Stimulated activated CD4-positive, alpha-beta T cell treated with anti-CD3 and anti-CD28 coated beads, Interleukin-15, amount 100 ng/mL, for 1 hour (primary cell): ENCODE measurements at places on chromosomes 3 and 15.

- no peak for DNase-seq
Measured at GRCh38 chr15:77019521-77020331, 24.8 kb downstream of the PSTPIP1 start.

GRCh38 chr3:78951342-78951945 lies 816.4 kb downstream of the ROBO1 start:
- DNase-seq = no peak

DNA sequence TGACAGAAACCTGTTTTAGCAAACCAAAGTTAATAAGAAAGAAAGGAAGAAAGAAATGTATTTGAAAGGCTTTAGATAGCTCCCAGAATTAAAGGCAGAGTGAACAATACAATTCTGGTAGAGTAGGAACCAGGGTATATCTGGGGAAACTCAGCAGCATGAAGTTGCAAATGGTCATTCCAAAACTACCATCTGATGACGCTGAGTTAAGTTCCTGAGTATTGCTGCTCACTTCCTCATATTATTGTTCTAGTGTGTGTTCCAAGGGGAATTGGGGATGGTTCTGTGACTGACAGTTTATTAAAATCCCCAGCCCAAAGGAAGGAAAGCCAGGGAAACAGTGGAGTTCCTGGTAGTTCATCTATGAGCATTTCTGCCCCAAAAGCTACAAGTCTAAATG lies 88.3 kb upstream of the FRMD4B start:
- no peak for DNase-seq

GRCh38 chr3:143791386-143791785 lies 56.9 kb downstream of the SLC9A9 start:
- no peak for DNase-seq

DNA sequence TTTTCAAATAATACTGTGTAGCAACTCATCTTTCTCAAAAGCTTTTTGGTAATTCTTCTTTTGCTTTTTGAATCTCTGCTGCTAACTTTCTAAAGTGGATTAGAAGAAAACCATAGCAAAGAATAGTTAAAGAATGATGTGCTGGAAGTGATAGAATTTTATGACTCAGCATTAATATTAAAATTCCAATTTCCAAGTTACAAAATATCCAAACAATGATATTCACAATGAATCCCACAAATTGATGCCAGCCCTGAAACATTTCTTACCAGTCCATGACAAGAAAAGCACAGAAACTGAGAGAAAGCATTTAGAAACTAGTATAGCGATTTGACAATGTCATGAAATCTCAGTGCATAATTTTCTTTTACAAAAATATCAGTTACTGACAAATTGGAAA lies 482.2 kb downstream of the RBMS3 start:
- DNase-seq = no peak
